OCI-LY7 (cell line): ENCODE measurements at places on chromosomes 1 and 21. TPM values are rescaled to one million over a fixed set of nuclear protein-coding genes. Genes with fewer than 3 reads are reported as not detected.

ABCG1 gene
- 17.3 and 18.8 TPM in 2 replicates for total RNA-seq

TNFRSF1B gene
- total RNA-seq: not detected in 2 replicates

JAM2 gene
- 1.4 and 1.7 TPM in 2 replicates for total RNA-seq

KCNK1 gene
- total RNA-seq: not detected in 2 replicates

NEK2 gene
- 69.0 and 74.6 TPM in 2 replicates for total RNA-seq

GPA33 gene
- not detected in 2 replicates for total RNA-seq

XCL2 gene
- total RNA-seq: not detected in 2 replicates

GUCA2A gene
- total RNA-seq: not detected in 2 replicates

SHISA4 gene
- not detected in 2 replicates for total RNA-seq

TNFAIP8L2 gene
- 9.0 and 9.2 TPM in 2 replicates for total RNA-seq

CCNL2 gene
- total RNA-seq: 213 and 238 TPM in 2 replicates

FMO4 gene
- total RNA-seq: 2.6 and 4.8 TPM in 2 replicates

TACSTD2 gene
- not detected in 2 replicates for total RNA-seq

OR2T12 gene
- total RNA-seq: not detected in 2 replicates

SPRR2G gene
- total RNA-seq: not detected in 2 replicates

CDK18 gene
- 21.2 and 24.1 TPM in 2 replicates for total RNA-seq

LCE1F gene
- total RNA-seq: not detected in 2 replicates

CALML6 gene
- total RNA-seq: 2.4 and 5.1 TPM in 2 replicates

NT5C1A gene
- total RNA-seq: not detected in 2 replicates

PGBD5 gene
- not detected in 2 replicates for total RNA-seq

FASLG gene
- not detected in 2 replicates for total RNA-seq

DNAJC8 gene
- 121 and 129 TPM in 2 replicates for total RNA-seq

PLEKHN1 gene
- not detected in 2 replicates for total RNA-seq

SLC2A5 gene
- total RNA-seq: 123 and 183 TPM in 2 replicates

AMY1A gene
- not detected in 2 replicates for total RNA-seq

SNAPIN gene
- total RNA-seq: 31.1 and 33.7 TPM in 2 replicates

LMX1A gene
- total RNA-seq: not detected in 2 replicates

LRRC53 gene
- not detected in 2 replicates for total RNA-seq

TRIM45 gene
- not detected in 2 replicates for total RNA-seq

UQCRHL gene
- 2.4 and 3.4 TPM in 2 replicates for total RNA-seq

RABIF gene
- 7.8 and 8.8 TPM in 2 replicates for total RNA-seq

HNRNPU gene
- 610 and 650 TPM in 2 replicates for total RNA-seq

TDRD10 gene
- total RNA-seq: not detected in 2 replicates

NPR1 gene
- total RNA-seq: not detected in 2 replicates

OLIG2 gene
- total RNA-seq: not detected in 2 replicates

HPDL gene
- total RNA-seq: 21.9 and 25.8 TPM in 2 replicates

FCGR3B gene
- not detected in 2 replicates for total RNA-seq

CSF3R gene
- total RNA-seq: not detected in 2 replicates

C1orf56 gene
- 0.25 TPM in 1 of 2 replicates, not detected in the other for total RNA-seq

VPS72 gene
- 54.3 and 67.9 TPM in 2 replicates for total RNA-seq

CD52 gene
- total RNA-seq: 677 and 769 TPM in 2 replicates

CCDC28B gene
- 53.4 and 54.4 TPM in 2 replicates for total RNA-seq

SNX7 gene
- total RNA-seq: not detected in 2 replicates

EVA1C gene
- not detected in 2 replicates for total RNA-seq

SGIP1 gene
- total RNA-seq: not detected in 2 replicates

RXFP4 gene
- 0.34 TPM in 1 of 2 replicates, not detected in the other for total RNA-seq

CASZ1 gene
- total RNA-seq: 3.9 and 4.9 TPM in 2 replicates

TMCO4 gene
- 7.8 and 8.1 TPM in 2 replicates for total RNA-seq
